ENCODE measurements at places on chromosomes 3 and 15.

DNA sequence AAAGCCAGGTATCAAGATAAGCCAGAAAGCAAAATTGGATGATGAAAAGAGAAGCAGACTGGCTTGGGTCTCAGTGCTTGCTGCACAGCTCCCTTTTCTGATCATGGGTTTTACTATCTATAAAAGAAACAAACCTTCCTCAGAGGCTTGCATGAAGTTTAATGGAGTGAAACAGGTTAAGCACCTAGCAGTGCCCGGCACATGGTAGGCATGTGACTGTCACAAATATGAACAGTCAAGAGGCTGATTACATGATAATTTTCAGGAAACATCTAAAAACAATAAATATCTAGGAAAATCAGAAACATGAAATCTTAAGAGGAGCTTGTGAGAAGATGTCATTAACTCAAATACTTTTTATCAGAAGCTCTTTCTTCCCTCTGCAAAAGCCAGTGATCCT lies 519.2 kb downstream of the EPHB1 start:
- no peak for DNase-seq

GRCh38 chr15:33234020-33234461 lies 39.5 kb upstream of the FMN1 start:
- no peak for DNase-seq

DNA sequence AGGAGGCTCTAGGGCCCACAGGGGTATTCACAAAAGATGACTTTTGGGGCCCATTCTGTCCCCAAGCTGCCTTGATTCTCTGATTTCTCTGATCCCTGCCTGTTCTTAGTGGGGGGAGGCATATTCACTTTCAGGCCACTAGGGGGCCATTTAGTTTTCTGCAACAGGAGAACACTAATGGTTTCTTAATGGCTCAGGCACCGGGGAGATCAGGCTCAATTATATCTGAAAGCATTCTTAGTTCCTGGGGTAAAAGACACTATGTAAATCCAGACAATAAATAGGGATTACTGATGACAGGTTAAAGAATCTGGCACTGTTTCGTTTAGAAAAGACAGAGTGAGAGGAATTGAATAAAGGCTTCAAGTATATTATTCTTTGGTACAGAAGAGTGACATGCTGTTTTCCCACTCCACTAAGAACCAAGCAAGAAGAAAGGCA lies 2.5 kb upstream of the INAFM2 start:
- DNase-seq: peak; percentile 41

DNA sequence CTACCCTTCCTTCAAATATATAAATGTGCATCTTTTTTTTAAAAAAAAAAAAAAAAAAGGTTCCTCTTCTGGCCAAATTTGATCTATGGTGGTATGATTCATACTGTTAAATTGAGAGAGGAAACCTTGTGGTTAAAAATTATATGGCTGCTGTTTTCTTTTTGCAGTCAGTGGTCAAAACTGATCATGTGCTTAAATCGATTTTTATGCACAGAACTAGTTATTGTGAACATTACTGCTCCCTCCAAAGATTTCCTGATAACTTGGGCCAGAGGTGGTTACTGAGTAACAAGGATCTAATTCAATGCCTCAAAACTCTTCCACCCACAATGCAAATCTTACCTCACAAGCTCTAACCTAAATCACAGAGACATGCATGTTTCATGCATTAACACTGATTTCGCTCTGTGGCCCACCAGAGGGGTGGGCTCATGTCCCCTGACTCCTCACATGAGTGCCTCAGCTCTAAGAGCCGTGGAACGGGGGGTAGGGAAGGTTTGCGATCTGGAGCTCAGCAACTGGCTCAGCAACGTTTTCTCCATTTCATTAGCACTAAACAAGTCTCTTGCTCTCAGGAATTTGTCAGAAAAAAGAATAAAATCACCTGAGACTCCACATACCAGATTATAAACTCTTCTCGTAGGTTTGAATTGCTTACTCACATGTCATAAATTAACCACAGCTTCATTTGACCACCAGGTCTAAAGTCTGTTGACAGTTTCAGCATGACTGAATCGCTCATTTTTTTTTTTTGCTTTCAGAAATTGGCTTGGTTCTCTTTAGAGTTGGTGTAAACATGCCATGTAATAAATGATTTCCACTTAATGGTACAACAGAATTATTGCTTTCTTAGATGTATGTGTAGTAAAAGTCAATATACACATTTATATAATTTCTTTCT lies 280.4 kb downstream of the CD47 start:
- no peak for DNase-seq

DNA sequence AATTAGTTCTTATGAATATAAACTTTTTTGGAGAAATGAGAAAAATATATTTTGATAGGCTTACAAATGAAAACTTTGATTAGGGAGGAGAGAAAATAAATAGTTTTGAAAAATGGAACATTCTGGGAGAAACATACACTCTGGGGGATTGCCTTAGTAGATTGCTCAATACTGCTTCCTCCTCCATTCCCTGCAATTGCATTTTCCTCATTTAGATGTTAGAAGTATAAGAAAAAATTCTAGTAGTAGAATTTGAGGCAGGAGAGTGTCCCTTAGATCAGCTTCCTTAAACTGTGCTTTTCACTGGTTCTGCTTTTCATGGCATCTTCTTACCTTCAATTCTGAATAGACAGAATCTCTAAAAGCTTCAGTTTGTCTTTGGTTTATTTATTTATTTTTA lies 46.2 kb upstream of the CTDSPL2 start:
- no peak for DNase-seq

DNA sequence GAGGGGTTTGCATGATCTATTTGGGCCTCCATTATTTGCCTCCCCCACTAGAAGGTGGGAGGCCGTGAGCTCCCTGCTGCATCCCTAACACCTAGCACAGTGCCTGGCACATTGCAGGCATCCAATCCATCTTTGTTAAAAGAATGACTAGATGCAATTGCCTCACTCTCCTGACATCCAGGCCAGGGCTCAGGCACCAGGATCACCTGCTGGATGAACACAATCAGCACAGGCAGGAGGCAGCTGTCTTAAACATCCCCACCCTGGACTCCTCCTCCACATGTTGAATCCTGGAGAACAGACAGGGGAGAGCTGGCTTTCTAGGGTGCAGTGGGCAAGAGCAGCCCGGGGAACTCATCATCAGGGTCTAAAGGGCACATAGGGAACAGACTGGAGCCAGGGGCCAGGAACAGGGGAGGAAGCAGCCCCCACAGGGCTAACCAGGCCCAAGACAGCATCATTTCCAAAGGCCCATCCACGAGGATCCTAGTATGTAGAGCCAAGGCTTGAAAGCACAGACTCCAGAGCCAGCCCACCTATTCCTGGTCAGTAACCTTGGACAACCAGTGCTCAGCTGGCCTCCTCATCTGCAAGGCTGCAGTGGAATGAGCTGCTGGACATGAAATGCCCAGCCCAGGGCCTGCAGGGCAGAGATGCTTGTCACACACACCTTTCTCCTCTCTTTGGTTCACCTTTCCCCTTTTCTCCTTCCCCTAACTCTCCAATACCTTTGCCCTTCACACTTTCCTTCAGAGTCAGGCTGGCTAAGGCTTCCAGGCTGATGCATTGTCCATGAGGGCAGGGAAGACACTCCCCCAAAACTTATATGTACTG lies 254.4 kb upstream of the TLE3 start:
- no peak for DNase-seq

DNA sequence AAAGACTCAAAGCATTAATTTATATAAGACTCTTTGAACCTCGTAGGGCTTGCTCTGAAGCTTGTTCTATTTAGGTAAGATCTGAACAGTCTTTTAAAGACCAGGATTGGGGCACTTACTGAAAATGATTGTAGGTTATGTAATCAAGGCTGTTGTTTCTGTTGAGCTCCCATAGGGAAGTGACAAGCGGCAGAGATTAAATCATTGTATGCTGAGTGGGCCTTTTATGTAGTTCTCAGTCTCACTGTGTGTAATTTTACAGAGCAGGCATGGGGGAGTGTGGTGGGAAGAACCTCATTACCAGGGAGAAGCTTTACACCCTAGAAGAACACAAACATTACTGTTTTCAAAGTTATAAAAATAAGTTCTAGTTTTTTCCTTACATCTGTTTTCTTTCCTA lies 160.0 kb upstream of the SNTN start:
- DNase-seq: no peak

GRCh38 chr3:65674226-65674625 lies 364.5 kb downstream of the MAGI1 start:
- DNase-seq: no peak

GRCh38 chr3:414063-414462 lies 217.5 kb downstream of the CHL1 start:
- DNase-seq: no peak

- no peak for DNase-seq
Measured at GRCh38 chr15:33994005-33994615, 25.8 kb downstream of the CHRM5 start.

GRCh38 chr15:68935400-68935937 lies 5.1 kb downstream of the SPESP1 start:
- DNase-seq: no peak

DNA sequence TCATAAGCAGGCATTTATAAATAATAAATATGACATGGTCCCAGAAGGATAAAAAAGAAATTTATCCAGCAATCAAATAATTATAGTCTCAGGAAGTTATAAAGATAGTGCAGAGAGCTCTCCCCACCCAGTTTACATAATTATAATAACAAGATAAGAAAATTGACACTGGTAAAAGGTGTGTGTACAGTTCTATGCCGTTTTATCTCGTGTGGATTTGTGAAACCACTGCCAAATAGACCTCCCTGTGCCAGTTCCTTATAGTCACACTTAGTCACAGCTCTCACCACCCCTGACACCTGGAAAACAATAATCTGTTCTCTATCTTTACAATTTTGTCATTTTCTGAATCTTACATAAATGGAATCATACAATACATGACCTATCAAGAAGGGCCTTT lies 320.1 kb downstream of the KBTBD8 start:
- no peak for DNase-seq

DNA sequence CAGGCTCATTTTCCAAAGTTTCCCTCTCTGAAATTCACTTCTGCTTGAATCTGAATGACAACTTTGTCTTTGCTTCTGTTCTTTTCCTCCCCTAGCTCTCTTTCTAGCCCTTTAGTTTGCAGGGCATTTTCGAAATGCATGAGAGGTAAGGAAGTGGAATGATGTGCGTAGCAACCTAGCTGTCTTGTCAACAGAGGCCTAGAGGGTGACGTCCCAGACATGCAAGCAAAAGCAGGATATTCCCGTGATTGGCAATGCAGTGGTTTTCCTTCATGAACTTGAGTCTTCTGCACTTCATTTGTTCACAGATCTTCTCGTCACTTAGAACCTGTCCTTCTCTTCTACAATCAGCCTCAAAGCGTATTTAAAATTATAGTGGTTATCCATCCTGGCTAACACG lies 51.9 kb upstream of the PPP4R2 start:
- DNase-seq: no peak

- DNase-seq: peak; percentile 12
Measured at GRCh38 chr15:83283138-83283812, 1.2 kb downstream of the BNC1 start.

- DNase-seq: no peak
Measured at GRCh38 chr3:25768851-25769250, 14.4 kb downstream of the NGLY1 start.

DNA sequence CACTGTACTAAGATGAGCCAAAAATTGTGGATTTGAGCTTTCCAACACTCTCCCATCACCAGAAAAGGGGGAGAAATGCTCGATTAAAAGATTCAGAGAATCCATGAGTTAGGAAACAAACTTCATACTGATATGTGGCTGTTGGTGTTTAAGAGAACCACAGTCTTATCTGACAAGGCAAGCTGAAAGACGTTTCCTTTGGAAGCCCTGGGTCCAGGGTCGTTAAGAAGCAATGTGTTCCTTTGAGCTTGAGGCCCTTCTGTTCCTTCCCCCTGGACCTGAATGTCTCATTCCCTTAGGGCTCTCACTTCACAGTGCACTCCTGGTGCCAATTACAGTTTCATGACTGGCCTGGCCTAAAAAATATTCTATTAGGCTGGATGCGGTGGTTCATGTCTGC lies 524.8 kb upstream of the PPP2R3A start:
- DNase-seq: no peak

DNA sequence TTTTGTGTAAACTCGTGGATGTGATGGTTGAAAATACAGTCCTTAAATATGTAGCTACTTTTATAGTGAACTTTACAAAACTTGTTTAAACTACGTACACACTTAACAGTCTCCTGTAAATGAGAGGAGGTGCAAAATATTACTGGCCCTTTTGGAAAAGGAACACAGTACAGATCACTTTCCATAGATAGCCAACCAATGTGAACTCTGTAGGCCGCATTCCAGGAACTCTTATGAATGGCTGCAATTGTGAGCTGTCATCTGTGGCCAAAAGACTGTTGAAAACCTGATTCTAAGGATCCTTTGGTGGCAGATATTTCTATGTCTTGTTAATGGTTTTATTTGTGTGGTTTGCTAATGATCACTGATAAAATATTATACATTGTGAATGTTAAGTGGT lies 6.2 kb downstream of the TSC22D2 start:
- no peak for DNase-seq

DNA sequence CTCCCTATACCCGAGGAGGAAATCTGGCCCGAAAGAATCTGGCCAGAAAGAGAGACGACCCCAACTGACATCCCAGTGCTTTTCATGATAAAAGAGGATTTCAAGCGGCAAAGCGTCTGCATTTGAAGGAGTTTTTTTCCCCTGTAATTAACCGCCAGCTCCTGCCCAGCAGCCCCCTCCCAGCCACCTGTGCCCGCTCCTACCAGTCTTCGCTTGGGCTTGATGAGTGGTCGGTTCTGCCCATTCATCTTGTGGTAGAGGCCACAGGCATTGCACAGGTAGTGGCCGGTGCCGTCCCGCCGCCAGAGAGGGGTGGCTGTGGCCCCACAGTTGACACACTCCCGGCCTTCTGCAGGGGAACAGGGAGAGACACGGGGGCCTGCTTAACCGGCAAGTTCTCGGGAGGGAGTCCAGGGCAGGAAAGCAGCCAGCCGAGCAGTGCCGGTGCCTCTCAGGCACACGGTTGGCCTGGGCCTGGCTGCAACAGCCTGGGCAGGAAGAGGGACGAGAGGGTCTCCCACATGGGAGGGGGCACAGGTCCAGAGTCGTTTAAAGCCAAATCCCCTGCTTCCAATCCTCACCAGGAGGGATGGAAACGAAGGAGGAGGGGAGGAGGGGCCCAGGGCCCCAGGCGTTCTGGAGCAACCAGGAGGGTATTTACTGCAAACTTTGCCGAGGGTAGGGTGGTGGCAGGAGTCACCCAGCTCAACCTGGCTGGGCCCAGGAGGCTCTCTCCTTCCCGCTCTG lies 9.2 kb downstream of the GATA2 start:
- DNase-seq: no peak

DNA sequence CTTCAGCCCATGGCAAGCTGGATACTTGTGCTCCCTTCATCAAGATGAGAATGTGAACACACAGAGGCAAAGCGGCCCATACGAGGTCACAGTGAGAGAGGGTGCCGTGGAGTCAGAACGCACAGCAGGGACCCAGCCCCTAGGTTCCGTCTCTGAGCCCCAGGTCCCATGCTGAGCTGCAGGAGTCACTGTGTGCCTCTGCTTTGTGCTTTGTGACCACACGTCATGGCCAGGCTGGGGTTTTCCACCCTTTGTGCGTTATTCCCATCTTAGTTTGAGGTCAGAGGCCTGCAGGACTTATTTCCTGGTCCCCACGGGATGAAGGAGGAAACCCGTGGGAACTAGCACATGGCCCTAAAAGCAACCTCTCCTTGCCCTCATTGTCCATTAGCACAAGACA lies 140.3 kb downstream of the TJP1 start:
- DNase-seq: no peak
